Adrenal gland (tissue), 19 donors: ENCODE measurements at places on chromosomes 11 and 22. TPM values are rescaled to one million over a fixed set of nuclear protein-coding genes. Genes with fewer than 3 reads are reported as not detected.

DNA sequence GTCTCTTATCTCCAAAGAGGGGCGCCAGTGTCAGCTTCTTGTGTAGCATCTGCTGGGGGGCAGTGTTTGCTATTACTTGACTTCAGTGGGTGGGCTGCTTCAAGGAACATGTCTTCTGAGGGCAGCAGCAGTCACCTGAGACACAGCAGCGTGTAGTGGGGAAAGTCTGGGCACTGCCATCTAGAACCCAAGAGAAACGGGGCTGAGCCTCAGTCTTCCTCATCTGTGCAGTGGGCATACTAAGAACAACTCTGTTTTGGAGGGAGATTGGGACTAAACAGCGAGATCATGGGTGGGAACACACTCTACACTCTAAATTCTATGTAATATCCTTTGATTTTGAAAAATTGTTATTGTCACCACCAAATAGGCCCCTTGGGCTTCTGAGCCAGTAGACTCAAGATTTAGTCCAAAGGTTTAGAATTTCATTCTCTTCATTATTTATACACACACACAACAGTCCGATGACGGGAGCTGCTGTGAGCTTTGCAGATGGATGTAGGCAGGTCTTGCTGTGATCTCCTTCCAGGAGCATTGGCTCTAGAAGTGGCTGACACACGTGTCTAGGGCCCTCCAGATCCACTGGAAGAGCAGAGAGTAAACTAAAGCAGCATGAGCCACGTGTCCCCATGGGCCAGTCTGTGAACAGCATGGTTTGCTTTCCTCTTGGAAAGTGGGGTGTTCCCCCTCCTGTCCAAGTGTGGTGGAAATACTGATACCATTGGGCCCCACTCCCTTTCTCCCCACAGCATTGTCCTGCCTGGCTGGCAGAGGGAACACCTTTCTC, 51.8 kb downstream of the TRAF6 start:
- DNase-seq, result no peak
- peaks cover 11% of the 10 kb centered on the region for H3K4me1 ChIP-seq
- no peaks in the 10 kb centered on the region for H3K36me3 ChIP-seq
- H3K27me3 ChIP-seq, result no peaks in the 10 kb centered on the region
- H3K4me3 ChIP-seq, result no peak overlapping the region

- peak overlapping the region; percentile 78 for H3K27ac ChIP-seq
- peaks cover 53% of the 10 kb centered on the region for H3K4me1 ChIP-seq
- no peaks in the 10 kb centered on the region for H3K36me3 ChIP-seq
- peak; percentile 93 for DNase-seq
These were observed 161.1 kb downstream of the BBOX1 start for GRCh38 chr11:27201454-27202302.

TEX54 gene
- total RNA-seq, result not detected

NTM gene
- 0.26 TPM for total RNA-seq

OR5J2 gene
- not detected for total RNA-seq

DNA sequence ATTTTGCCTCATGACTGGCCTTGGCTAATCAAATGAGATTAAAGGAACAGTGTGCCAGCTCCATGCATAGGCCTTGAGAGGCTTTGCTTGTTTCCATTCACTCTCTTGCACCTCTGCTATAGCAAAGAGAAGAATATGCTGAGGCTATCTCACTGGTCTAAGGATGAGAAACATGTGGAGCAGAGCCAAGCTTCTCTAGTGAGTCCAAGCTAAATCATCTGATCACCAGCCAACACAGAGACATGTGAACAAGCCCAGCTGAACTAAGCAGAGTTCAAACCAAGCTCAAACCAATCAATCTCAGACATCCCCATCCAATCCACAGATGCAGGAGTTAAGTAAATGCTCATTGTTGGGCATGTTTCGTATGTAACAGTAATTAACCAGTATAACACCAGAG, 69.4 kb upstream of the API5 start:
- no peak overlapping the region for H3K4me3 ChIP-seq
- H3K36me3 ChIP-seq, result no peaks in the 10 kb centered on the region
- no peaks in the 10 kb centered on the region for H3K4me1 ChIP-seq
- H3K27ac ChIP-seq, result no peak overlapping the region
- no peak for DNase-seq

GRCh38 chr22:31477329-31477728, 12.3 kb downstream of the EIF4ENIF1 start:
- H3K4me1 ChIP-seq, result no peaks in the 10 kb centered on the region
- no peak for DNase-seq
- no peaks in the 10 kb centered on the region for H3K36me3 ChIP-seq
- H3K27ac ChIP-seq, result no peak overlapping the region
- no peaks in the 10 kb centered on the region for H3K27me3 ChIP-seq
- H3K4me3 ChIP-seq, result no peak overlapping the region

ASPHD2 gene
- 0.39 TPM for total RNA-seq

SYCE3 gene
- not detected for total RNA-seq

DNA sequence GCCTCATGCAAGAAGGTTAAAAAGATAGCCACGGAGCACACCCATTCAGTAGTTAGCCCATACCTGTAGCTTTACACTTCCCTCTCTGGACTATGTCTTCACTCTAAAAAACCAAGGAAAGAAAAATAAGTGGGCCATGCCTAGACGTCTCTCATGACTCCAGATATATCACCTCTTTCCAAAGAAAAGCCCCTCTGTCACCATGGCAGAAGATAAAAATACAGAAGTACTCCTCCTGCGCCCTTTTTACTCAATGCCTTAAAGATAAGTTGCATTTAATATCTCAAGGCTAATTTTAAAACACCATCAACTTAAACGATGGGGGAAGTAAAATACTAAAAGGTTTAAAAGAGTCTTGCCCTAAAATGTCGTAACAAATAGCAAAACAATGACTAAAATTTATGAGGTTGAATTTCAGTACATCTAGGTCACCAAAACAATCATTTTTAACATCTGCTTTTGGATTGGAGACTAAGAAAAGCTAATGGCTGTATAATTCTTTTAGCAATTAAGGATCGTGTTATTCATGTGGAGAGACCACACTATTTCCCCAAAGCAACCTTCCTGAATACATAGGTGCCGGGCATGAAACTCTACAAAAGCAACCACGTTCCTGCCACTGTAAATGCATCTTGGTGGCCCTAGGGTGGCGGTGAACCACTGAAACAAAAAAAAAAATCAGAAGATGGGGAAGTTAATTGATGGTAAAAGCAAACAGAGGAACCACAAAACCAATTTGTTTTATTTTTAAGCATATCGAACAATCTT, 46.0 kb downstream of the CELF1 start:
- H3K4me3 ChIP-seq, result no peak overlapping the region
- DNase-seq, result no peak
- no peaks in the 10 kb centered on the region for H3K36me3 ChIP-seq
- H3K27ac ChIP-seq, result peak overlapping the region; percentile 33

APOBEC3G gene
- total RNA-seq, result 15.2 TPM

DNA sequence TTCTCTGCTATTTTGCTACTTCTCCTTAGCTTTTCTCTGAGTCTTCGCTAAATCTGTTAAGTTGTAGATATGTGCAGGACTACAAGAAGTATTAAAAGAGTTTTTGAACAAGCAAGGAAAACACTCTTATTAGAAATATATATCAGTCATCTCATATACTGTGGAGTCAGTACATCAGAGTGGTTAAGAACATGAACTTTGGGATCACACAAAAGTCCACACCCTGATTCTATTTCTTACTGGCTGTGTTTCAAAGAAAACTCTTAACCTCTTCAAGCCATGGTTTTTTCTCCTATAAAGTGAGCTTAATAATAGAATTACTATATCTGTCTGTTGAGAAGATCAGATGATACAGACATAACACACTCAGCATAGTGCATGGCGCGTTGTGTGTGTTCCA, 29.5 kb downstream of the MMP13 start:
- no peak for DNase-seq
- H3K27me3 ChIP-seq, result no peaks in the 10 kb centered on the region
- H3K27ac ChIP-seq, result no peak overlapping the region
- H3K36me3 ChIP-seq, result no peaks in the 10 kb centered on the region
- no peak overlapping the region for H3K4me3 ChIP-seq

GRCh38 chr11:131146827-131147490, 223.5 kb upstream of the NTM start:
- H3K27ac ChIP-seq, result no peak overlapping the region
- no peak for DNase-seq
- no peaks in the 10 kb centered on the region for H3K4me1 ChIP-seq
- no peaks in the 10 kb centered on the region for H3K36me3 ChIP-seq
- no peak overlapping the region for H3K4me3 ChIP-seq
